ENCODE measurements at places on chromosomes 7 and 10.

GRCh38 chr7:30920584-30921539, 9.2 kb downstream of the AQP1 start:
- peak; percentile 9 for DNase-seq

GRCh38 chr10:57992321-57993077, 275.2 kb downstream of the IPMK start:
- DNase-seq, result no peak

- no peak for DNase-seq
These were observed 47.5 kb downstream of the ZNF467 start for GRCh38 chr7:149725916-149726315.

- DNase-seq, result no peak
These were observed 42.8 kb upstream of the WNT8B start for GRCh38 chr10:100419911-100420449.

GRCh38 chr7:9937944-9938631, 1035.6 kb upstream of the PHF14 start:
- no peak for DNase-seq

DNA sequence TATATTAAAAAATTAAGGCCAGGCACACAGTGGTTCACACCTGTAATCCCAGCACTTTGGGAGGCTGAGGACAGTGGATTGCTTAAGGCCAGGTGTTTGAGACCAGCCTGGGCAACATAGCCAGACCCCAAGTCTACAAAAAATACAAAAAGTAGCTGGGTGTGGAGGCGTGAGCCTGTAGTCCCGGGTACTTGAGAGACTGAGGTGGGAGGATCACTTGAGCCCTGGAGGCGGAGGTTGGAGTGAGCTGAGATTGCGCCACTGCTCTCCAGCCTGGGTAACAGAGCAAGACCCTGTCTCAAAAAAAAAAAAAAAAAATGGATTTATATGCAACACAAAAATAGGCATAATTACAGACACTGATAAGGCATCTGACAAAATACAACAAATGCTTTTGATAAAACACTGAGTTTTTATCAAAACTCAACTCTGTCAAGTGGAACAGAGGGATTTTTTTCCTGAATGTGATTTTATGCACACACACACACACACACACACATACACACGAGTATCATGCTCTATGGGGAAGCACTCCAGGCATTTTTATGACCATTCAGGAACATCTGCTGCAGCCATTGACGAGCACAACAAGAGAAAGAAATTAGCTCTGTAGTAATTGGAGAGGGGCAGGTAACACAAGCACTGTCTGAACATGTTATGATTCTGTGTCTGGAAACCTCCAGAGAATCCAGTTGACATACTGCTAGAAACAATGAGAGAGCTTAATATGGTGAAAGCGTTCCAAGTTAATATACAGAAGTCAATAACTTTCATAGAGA, 193.1 kb downstream of the WDR37 start:
- no peak for DNase-seq

DNA sequence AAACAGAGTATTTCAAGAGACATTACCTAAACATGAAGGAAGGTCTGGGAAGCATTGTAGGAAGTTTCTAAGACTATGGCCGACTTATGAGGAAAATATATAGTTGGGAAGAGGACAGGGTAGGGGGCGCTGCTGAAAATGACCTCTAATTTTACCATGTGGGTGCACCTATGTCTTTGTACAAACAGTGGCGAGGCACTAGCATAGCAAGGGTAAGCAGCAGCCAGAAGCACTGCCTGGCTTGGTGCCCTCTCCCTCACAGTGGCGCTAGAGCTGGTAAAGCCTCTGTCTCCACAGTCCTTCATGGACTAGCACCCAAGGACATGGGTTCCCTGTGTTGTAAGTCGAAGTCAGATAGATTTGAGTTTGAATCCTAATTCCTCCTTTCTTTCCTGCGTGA, 461.2 kb downstream of the INHBA start:
- no peak for DNase-seq

- no peak for DNase-seq
These were observed 153.2 kb upstream of the FZD8 start for GRCh38 chr10:35795131-35795824.

DNA sequence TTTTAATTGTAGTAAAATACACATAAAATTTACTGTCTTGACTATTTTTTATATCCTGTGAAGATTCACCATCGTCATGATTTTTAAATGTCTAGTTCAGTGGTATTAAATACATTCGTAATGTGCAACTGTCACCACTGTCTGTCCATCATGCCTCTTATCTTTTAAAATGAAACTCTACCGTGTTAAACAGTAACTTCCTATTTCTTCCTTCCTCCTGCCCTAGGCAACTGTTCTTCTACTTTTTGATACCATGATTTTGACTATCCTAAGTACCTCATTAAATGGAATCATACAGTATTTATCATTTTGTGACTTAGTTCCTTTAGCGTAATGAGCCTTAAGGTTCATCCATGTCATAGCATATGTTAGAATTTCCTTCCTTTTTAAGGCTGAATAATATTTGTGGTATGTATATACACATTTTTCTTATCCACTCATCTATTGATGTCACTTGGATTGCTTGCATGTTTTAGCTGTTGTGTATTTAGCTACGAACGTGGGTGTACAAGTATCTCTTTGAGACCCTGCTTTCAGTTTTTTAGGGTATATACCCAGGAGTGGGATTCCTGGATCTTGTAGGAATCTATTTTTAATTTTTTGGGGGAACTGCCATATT, 13.5 kb downstream of the SLK start:
- no peak for DNase-seq

DNA sequence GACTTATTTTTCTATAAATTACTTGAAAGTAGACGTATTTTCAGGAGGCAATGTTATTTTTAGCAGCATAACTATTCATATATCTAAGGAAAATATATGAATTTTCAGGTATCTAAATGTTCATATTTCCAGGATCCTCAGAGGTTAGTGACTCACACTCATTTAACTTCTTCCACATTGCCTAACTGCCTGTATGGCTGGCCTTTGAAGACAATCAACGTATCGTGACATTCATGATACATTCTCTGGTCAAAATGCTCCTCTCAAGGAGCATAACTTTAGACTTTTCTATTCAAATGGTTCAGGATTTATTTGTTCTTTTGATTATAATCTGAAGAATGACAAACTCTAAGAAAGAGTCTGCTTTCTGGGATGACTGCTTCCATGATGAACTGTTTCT, 89.3 kb downstream of the SEMA3C start:
- no peak for DNase-seq

DNA sequence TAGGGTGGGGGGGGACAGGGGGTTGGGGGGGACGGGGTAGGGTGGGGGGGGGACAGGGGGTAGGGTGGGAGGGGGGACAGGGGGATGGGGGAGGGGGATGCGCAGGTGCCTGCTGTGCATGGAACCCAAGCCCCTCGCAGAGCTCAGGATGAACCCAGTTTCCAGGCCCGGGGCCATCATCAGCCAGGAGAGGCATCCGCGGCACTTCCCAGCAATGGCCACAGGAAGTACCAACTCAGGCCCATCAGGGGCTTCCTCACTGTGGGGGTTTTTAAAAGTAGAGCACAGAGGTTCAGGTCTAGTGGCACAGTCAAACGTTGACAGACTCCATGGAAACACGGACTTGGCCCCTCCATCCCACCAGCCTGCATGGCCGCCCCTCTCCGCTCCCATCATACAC, 172.7 kb downstream of the DIP2C start:
- DNase-seq, result peak; percentile 67

- DNase-seq, result no peak
These were observed 40.9 kb downstream of the NAMPT start for GRCh38 chr7:106243893-106244292.

GRCh38 chr7:10034843-10035556, 938.7 kb upstream of the PHF14 start:
- DNase-seq, result no peak

GRCh38 chr10:1672001-1672781, 65.1 kb downstream of the ADARB2 start:
- DNase-seq, result no peak

DNA sequence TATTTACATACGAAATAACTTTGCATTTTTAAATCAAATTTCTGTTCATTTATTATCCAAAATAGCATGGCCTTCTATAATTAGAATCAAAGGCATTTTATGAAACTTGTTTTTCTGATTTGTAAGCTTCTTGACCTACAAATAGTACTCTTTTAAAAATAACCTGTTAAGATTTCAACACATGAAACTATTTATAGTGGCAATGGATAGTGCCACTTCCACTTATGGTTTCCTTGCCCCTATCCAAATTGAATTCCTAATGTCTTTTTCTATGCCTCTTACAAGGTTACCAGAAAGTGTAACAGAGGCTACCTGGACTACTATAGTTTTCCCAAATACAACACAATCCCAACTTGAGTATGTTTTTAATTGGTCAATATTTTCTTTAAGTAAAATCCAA, 263.5 kb downstream of the SEMA3D start:
- DNase-seq, result no peak

- DNase-seq, result no peak
These were observed 90.5 kb upstream of the ZNF32 start for GRCh38 chr10:43739161-43739560.

DNA sequence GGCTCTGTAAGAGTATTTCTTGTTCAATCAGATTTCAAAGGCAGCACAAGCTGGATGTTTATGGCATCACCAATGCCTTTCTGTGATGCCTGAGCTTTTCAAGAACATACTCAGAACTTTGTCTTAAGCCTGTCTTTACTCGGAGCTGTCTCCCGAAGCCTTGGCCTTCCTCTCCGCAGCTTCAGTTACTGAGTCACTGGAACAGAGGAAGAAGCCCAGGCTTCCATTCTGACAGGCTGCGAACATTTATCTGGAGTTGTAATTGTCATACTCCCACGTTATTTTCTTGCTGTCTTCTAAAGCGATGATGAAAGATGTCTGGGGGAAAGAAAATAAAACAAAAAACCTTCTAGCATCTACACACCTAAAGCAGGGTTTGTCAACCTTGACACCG, 43.9 kb downstream of the GRK5 start:
- DNase-seq, result no peak

GRCh38 chr7:106736508-106737201, 75.7 kb upstream of the CCDC71L start:
- no peak for DNase-seq

DNA sequence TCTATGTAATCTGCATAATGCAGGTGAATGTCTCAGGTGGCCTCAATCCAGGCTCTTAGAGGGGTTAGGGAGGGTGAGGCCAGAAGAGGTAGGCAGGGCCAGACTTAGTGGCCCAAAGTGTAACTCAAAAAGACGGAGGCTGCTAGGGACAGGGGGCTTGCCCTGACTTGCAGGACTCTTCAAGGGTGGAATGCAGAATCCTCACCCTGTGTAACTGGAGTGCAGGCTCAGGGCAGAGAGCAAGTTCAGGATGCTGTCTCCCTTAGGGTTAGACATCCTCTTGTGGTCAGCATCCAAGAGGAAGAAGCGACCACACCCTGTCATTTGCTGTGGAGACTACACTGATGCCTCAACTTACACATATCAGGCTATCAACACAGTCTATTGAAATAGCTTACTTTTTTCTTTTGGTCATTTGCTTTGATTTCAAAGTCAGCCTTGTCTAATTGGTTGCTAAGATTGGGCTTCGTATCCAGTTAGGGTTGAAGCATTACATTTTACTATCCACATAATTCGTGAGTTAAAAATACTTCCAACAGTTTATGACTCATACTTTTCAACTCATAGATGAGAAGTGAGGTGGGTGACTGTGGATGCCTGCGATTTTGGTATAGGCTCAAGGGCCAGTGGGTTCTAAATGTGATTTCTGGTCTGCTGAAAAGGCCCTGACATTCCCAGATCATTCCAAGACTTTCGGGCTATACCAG, 563.6 kb downstream of the SUGCT start:
- DNase-seq, result no peak

GRCh38 chr7:21358648-21359047, 69.2 kb upstream of the SP4 start:
- no peak for DNase-seq

GRCh38 chr7:96320442-96320841, 1.5 kb downstream of the SLC25A13 start:
- DNase-seq, result no peak

GRCh38 chr7:132810561-132810960, 234.3 kb upstream of the PLXNA4 start:
- no peak for DNase-seq

GRCh38 chr7:142740786-142741185, 8.5 kb upstream of the PRSS1 start:
- no peak for DNase-seq

GRCh38 chr7:150379441-150380379, 580 bp downstream of the ZNF775 start:
- DNase-seq, result peak; percentile 58

- DNase-seq, result no peak
These were observed 3.5 kb downstream of the RHOBTB1 start for GRCh38 chr10:60940446-60940845.

GRCh38 chr7:2956076-2956475, 87.6 kb downstream of the CARD11 start:
- DNase-seq, result no peak

DNA sequence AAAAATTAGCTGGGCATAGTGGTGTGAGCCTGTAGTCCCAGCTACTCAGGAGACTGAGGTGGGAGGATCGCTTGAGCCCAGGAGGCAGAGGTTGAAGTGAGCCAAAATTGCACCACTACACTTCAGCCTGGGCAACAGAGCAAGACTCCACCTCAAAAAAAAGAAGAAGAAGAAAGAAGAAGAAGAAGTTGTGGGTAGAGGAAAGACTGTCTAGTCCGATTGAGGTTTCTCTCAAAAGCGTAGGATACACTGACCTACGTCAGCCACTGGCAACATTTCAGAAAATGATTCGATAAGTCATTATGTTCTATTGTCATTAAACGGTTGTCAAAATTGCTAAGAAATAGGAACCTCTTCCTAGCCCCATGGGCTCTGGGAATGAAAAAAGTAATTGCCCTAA, 22.3 kb upstream of the RHBDD2 start:
- DNase-seq, result no peak

DNA sequence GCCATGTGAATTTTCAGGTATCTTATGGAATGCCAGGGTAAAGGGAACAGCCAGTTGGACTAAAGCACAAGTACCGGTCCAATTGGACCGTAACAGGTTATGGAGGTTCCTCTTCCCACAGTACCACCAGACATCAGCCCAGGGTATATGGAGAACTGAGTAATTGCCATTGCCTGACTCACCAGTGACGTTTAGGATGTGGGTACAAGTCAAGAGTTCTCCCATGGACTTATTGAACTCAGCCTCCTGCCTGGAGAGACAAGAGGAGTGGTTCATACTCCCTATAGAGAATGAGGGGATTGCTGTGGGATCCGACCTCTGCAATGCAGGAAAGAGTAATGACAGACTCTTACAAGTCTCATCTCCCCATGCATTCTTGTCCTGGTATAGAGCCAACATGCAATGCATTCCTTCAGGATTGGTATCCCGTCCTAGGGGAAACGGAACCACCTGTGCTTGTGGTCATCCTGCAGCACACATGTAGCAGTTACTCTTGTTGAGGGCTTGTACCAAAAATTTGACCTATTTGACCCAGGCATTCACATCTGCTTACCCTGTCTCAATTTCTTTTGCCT, 30.7 kb upstream of the ELOVL3 start:
- DNase-seq, result no peak
